Stimulated activated memory B cell treated with anti-CD40 and anti-IgM and Interleukin-4, amounts not matched to agents 10 μg/mL and 1 μg/mL and 100 μg/mL, for 72 hours (primary cell): ENCODE measurements at places on chromosomes 11 and 22.
A peak's percentile ranks its signal among the peaks of the same experiment; 100 is the strongest.

DNA sequence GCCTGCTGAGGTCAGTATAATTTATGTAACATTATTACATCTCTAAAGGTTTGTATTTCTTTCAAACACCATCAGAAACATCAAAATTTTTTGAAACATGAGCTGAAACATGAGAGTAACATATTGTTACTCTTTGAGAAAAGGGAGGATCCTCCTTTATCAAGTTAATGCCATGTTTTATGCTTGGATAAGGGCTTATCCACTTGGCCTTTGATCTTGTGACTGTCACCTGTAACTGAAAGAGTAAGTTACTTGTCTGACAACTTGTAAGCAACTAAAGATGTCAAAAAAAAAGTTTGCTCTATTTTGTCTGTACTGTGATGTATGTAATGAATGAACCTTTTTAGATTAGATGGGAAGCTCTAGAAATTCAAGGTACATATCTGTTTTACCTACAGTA is 59.6 kb downstream of the FAR1 start:
- H3K4me1 ChIP-seq = no peaks in the 10 kb centered on the region
- no peaks in the 10 kb centered on the region for H3K27me3 ChIP-seq
- H3K4me3 ChIP-seq = no peak overlapping the region
- H3K36me3 ChIP-seq = peaks cover 38% of the 10 kb centered on the region

- H3K27ac ChIP-seq = no peak overlapping the region
- H3K4me1 ChIP-seq = no peaks in the 10 kb centered on the region
- ATAC-seq = no peak
- H3K36me3 ChIP-seq = peaks cover 52% of the 10 kb centered on the region
- H3K4me3 ChIP-seq = no peak overlapping the region
- H3K27me3 ChIP-seq = no peaks in the 10 kb centered on the region
These were observed 19.8 kb downstream of the PRMT3 start for GRCh38 chr11:20407344-20407743.

DNA sequence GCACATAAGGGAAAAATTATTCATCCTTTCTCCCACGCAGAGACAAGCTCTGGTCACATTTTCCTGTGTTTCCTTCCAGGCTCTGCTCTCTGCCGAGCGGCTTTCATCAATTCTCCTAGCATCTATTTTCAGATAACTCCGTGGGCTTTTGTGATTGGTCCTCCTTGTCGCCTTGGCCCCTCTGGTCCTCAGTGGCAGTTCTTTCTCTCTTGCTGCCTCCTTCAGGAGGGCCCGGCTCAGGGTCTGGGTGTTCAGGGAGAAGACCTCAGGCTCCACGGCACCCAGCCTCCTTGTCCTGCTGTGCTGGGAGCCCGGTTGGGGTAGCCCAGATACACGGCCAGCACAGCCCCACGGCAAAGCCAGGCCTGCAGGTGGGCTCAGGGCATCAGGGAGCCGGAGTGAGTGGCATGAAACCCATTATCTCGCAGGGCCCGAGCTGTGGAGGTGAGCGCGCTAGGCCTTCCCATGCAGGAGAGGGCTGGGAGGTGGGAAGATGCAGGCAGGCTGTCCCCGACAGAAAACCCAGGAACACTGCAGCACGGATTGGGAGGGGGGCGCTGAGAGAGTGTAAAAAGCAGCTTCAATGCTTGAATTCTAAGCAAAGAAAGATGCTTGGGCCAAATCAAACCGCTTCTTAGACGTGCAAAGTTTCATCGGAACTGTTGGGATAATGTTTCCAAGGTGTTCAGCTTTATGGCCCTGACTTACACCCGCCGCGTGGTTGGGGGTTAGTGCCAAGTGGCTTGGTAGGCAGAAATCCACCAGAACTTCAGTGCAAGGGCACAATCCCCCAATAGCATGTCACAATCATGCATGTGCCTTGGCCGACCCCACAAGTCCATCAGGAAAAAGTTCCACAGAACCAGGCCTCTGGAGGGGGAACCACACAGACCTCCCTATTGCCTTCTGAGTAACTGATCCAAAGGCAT is 81.9 kb upstream of the WNT7B start:
- no peak overlapping the region for H3K4me3 ChIP-seq
- peaks cover 58% of the 10 kb centered on the region for H3K4me1 ChIP-seq
- H3K27me3 ChIP-seq = no peaks in the 10 kb centered on the region
- peak overlapping the region; percentile 89 for H3K27ac ChIP-seq
- H3K36me3 ChIP-seq = peaks cover 15% of the 10 kb centered on the region
- no peak for ATAC-seq

DNA sequence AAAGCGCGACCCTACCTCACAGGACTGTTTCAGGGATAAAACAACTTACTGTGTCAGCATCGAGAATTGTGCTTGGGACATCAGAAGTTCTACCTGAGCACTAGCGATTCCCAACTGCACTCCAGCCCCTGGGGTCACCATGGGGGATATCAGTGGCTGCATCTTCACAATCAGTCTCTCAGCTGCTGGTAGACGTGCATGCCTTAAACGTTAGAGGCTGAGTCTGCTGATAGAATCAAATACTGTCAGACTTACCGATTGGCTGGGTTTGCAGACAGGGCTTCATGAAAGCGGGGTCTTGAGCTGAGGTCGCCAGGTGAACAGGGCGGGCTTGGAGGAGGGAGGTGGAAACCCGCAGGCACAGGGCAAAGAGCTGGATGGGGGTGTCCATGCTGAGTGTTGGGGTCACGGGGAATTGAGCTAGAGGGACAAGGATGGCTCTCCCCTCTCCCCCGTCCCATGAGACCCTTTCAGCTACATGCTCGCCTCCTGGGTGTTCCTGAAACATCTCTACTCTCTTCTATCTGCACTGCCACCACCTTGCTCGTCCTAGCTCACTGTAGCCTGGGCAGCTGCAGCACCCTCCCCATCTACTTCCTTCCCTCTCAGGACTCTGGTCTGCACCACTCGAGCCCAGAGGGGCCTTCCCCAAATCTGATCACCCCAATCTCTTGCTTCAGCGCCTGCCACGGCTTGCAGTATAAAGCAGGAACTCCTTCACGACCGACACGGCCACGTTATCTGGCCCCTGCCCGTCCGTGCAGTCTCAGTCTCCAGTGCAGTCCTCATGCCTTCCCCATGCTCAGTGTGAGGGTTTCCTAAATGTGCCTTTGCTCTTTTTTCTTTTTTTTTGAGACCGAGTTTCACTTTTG is 43.5 kb downstream of the ST14 start:
- no peak overlapping the region for H3K4me3 ChIP-seq
- H3K27me3 ChIP-seq = no peaks in the 10 kb centered on the region
- peak; percentile 65 for ATAC-seq
- peak overlapping the region; percentile 38 for H3K27ac ChIP-seq

GRCh38 chr22:28582806-28583205 is 96.8 kb downstream of the TTC28 start:
- no peaks in the 10 kb centered on the region for H3K4me1 ChIP-seq
- no peak for ATAC-seq
- H3K27me3 ChIP-seq = peaks cover 28% of the 10 kb centered on the region
- H3K27ac ChIP-seq = no peak overlapping the region
- H3K4me3 ChIP-seq = no peak overlapping the region

DNA sequence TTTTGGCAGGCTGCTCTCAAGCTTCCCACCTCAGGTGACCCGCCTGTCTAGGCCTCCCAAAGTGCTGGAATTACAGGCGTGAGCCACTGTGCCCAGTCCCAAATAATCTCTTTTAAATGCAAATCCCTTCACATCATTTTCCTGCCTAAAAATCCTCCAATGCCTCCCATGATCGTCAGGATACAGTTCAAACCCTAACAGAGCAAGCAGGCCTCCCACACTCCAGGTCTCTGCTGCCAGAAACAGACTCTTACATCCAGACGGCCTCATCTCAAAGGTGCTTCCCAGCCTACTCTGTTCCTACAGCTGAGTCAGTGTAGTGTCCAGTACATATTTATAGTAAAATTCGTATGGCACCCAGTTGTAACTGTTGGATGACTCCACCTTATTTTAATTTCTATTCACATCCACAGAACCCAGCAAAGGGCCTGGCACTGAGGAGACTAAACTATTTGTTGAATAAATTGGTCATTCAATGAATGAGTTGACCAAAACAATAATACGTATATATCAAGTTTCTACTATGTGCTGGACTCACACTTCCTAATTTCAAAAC is 8.2 kb downstream of the SIRT3 start:
- peaks cover 23% of the 10 kb centered on the region for H3K36me3 ChIP-seq
- no peak for ATAC-seq
- no peak overlapping the region for H3K27ac ChIP-seq
- H3K4me1 ChIP-seq = peaks cover 23% of the 10 kb centered on the region
- no peaks in the 10 kb centered on the region for H3K27me3 ChIP-seq
- no peak overlapping the region for H3K4me3 ChIP-seq

DNA sequence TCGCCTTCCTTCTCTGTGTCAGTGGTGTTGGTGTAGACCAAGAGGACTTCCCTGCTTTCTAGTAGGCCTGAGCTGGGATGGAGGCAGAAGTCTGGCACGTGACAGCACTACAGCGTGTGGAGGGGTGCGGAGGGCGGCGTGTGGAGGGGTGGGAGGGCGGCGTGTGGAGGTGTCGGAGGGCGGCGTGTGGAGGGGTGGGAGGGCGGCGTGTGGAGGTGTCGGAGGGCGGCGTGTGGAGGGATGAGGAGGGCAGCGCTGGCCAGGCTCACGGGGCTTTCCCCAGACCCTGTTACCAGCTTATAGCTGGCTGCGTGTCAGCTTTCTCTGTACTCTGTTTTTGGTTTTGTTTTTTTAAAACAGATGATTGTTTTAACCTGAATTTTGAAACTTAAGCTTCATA is 45.7 kb upstream of the CTTN start:
- no peaks in the 10 kb centered on the region for H3K27me3 ChIP-seq
- no peaks in the 10 kb centered on the region for H3K4me1 ChIP-seq
- H3K36me3 ChIP-seq = peaks cover 57% of the 10 kb centered on the region
- no peak overlapping the region for H3K27ac ChIP-seq

DNA sequence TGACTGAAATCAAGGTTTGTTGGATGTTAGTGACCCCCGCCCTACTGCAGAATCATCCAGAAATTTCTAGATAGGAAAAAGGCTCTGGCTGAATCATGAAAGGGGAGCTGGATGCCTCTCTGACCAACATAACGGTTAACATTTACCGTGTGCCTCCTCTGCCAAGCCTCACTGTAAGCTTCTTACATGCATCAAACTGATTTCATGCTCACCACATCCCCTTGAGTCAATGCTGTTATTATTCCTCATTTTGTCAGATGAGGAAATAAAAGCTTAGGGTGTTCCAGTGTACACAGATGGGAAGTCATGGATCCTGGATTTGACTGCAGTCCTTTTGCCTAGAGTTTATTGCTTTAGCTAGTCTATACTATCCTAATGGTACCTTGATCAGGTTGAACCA is 5.9 kb upstream of the HMOX1 start:
- no peak overlapping the region for H3K4me3 ChIP-seq
- ATAC-seq = no peak
- H3K36me3 ChIP-seq = no peaks in the 10 kb centered on the region
- H3K4me1 ChIP-seq = peaks cover 58% of the 10 kb centered on the region
- H3K27me3 ChIP-seq = no peaks in the 10 kb centered on the region

- H3K27ac ChIP-seq = no peak overlapping the region
- H3K27me3 ChIP-seq = peaks cover 21% of the 10 kb centered on the region
- no peak for ATAC-seq
- no peak overlapping the region for H3K4me3 ChIP-seq
- no peaks in the 10 kb centered on the region for H3K36me3 ChIP-seq
These were observed 18.4 kb upstream of the TLCD5 start for GRCh38 chr11:120306519-120307242.

GRCh38 chr11:29027436-29027835 is 919.2 kb downstream of the METTL15 start:
- no peak for ATAC-seq
- no peaks in the 10 kb centered on the region for H3K36me3 ChIP-seq
- H3K4me1 ChIP-seq = no peaks in the 10 kb centered on the region
- no peak overlapping the region for H3K27ac ChIP-seq

DNA sequence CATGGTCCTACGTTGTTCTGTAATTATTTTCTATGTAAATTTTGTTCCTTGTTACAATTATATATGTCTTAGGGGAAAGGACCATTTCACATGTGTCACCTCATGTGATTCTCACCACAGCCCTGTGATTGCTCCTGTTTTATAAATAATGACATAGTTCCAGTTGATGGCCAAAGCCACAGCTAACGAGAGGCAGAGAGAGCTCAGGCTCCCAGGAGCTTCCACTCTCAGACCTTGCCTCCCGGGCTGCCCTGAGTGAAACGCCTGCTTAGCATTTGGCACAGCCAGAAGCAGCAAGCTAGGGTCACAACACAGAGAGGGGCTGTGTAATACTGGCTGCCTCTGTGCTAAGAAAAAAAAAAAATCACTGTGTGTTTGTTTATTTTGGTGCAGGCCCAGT is 5.9 kb downstream of the TMEM121B start:
- no peak overlapping the region for H3K27ac ChIP-seq
- H3K4me3 ChIP-seq = no peak overlapping the region
- peaks cover 8% of the 10 kb centered on the region for H3K36me3 ChIP-seq
- H3K4me1 ChIP-seq = peaks cover 39% of the 10 kb centered on the region

GRCh38 chr11:94279996-94280395 is 24.4 kb upstream of the IZUMO1R start:
- H3K36me3 ChIP-seq = no peaks in the 10 kb centered on the region
- no peak for ATAC-seq
- no peaks in the 10 kb centered on the region for H3K27me3 ChIP-seq
- no peak overlapping the region for H3K27ac ChIP-seq
- H3K4me3 ChIP-seq = no peak overlapping the region
- H3K4me1 ChIP-seq = no peaks in the 10 kb centered on the region

- peaks cover 8% of the 10 kb centered on the region for H3K4me1 ChIP-seq
- H3K27me3 ChIP-seq = no peaks in the 10 kb centered on the region
- no peak overlapping the region for H3K27ac ChIP-seq
- no peaks in the 10 kb centered on the region for H3K36me3 ChIP-seq
- no peak for ATAC-seq
These were observed 38.2 kb upstream of the FSHB start for GRCh38 chr11:30192620-30193019.

- no peaks in the 10 kb centered on the region for H3K27me3 ChIP-seq
- no peak overlapping the region for H3K4me3 ChIP-seq
- no peak for ATAC-seq
- peaks cover 24% of the 10 kb centered on the region for H3K36me3 ChIP-seq
- H3K27ac ChIP-seq = no peak overlapping the region
These were observed 1.5 kb upstream of the RPS6KA4 start for GRCh38 chr11:64357446-64357845.

GRCh38 chr11:72947229-72947628 is 133.0 kb downstream of the ATG16L2 start:
- H3K27ac ChIP-seq = no peak overlapping the region
- ATAC-seq = no peak
- H3K4me1 ChIP-seq = peaks cover 31% of the 10 kb centered on the region
- no peaks in the 10 kb centered on the region for H3K27me3 ChIP-seq

GRCh38 chr11:129543515-129544290 is 168.1 kb downstream of the BARX2 start:
- H3K4me3 ChIP-seq = no peak overlapping the region
- H3K27me3 ChIP-seq = no peaks in the 10 kb centered on the region
- no peak for ATAC-seq
- H3K36me3 ChIP-seq = no peaks in the 10 kb centered on the region
- no peaks in the 10 kb centered on the region for H3K4me1 ChIP-seq

- no peak overlapping the region for H3K27ac ChIP-seq
- peaks cover 3% of the 10 kb centered on the region for H3K36me3 ChIP-seq
- H3K4me3 ChIP-seq = no peak overlapping the region
- ATAC-seq = no peak
These were observed 15.1 kb downstream of the UQCR10 start for GRCh38 chr22:29782061-29782845.
